NCI-H510A treated with DMSO at 0.1 percent for 48 hours (cell line): ENCODE measurements at places on chromosomes 7 and 10.
A peak's percentile ranks its signal among the peaks of the same experiment; 100 is the strongest.

DNA sequence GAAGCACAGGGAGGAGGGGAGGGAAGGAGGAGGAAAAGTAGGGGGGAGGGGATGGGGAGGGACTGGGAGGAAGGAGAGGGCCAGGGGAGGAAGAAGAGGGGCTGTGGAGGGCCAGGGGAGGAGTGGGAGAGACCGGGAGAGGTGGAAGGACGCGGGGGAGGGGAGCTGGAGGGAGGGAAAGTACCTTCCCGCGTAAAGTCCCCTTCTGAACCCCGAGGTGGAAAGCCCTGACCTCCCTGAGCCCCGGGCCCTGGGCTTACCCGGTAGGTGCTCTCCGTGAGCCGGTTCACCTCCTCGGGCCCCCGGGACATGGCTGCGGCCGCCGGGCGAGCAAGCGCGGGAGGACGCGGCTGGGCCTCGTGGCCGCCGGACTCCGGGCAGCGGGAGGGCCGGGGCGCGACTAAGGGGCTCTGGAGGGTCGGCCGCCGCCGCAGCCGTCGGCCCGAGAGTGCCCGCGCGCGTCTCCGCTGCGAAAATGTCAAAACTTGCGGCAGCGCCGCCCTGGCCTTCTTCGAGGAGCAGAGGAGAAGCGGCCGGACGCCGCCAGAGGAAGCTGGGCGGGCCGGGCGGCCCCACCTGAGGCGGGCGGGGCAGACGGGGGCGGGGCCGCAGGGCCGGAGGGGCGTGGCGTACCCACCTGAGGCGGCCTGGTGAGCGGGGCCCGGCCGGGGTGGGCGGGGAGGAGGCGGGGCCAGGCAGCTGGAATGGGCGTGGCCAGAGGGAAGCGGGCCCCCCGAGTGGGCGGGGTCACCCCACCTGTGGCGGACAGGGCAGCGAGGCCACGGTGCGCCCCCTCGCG, at the start of gene BAIAP2L1:
Gene BAIAP2L1, minus strand, starts transcription at position 549 of the 799 bp plus-strand sequence. Its CDS starts 238 bp downstream, at position 311.
- peak; percentile 72 for DNase-seq

GRCh38 chr7:154188330-154188729, 136.1 kb downstream of the DPP6 start:
- no peak for DNase-seq

DNA sequence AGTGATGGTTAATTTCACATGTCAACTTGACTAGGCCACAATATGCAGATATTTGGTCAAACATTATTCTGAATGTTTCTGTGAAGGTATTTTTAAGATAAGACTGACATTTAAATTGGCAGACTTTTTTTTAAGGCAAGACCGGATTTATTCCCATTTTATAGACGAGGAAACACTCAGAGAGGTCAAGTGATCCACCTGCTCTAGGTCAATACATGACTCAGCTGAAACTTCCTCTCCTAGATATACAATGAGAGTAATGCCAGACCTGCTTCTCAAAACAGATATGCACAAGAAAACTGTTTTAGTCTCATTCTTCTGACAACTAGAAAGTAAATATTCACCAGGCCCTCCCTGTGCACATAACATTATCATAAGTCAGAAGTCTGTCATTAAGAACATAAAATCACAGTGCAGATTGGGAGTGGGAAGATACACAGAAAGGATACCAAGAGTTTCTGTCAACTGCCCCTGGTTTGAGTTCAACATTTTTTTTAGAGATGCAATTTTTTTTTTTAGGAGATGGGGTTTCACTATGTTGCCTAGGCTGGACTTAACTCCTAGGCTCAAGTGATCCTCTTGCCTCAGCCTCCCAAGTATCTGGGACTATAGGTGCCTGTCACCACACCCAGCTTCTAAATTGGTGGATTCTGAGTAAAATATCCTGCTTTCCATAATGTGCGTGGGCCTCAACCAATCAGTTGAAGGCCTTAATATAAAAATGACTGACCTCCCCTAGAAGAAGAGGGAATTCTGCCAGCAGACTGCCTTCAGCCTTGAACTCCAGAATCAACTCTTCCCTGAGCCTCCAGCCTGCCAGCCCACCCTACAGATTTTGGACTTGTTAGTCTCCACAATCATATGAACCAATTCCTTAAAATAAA, 121.4 kb downstream of the ZFAND4 start:
- no peak for DNase-seq

GRCh38 chr10:35424680-35425285, 88.5 kb downstream of the CCNY start:
- DNase-seq = no peak

GRCh38 chr7:36440880-36441279, 51.2 kb downstream of the ANLN start:
- peak; percentile 25 for DNase-seq

DNA sequence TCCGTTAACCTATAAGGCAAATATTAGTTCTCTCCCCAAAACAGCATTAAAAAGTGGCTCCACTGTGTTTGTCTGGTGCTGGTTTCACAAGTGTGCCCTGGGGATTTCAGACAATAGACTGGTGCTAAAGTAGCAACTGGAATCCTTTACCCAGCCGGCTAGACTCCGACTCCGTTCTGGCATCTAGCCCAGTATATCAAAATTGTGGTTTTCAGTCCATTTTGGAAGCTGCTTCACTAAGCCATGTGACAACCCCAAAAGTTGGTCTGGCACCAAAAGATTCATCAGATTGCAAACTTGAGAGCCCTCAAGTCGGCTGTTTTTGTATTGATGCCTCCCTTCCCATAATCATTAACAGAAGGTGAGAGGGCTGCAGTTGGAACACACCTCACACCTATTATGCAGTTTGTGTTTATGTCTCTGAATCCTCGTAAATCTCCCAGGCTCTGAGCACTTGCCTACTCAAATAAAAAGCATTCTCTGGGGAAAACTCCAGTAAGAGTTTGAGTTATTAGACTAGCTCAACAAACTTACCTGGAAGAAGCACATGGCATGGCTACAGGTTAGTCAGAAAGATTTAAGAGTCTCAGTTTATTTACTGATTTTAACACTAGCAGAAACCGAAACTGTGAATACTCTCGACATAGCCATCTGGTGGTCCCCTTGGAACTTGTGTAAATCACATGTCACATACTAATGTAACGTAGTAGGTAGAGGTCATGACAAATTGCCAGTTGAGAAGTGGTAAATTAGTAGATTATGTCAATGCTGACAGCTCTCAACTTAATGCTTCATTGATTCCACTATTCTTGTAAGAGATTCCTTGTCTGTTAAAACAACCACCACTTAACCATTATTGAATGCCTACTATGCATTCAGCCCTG, 14.8 kb upstream of the WNT16 start:
- peak; percentile 24 for DNase-seq

DNA sequence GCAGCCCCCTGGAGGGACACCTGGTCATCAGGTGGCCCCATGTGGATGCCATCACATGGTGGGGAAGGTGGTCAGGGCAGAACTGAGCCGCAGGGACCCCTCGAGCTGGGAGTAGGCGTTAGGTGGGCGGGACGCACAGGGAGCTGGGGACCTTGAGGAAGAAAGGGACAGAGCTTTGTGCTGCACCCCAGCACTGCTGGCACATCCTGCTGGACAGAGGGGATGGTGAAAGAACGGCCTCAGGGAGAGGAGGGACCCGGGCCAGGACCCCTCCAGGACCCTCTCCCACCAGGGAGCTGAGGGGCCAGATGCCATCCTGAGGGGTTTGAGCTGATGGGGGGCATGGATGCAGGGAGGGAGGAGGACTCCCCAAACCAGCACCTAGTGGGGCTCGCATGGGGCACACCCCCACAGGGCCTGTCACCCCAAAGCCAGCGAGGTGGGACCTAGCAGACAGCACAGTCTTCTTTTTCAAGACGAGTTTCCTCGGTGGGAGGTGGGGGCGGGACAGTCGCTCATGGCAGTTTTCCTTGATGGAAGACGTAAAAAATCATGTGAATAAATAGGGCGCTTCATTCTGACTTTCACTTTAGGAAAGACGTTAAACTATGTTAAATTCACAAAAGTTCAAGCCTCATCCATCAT, 43.3 kb downstream of the STK32C start:
- DNase-seq = no peak

DNA sequence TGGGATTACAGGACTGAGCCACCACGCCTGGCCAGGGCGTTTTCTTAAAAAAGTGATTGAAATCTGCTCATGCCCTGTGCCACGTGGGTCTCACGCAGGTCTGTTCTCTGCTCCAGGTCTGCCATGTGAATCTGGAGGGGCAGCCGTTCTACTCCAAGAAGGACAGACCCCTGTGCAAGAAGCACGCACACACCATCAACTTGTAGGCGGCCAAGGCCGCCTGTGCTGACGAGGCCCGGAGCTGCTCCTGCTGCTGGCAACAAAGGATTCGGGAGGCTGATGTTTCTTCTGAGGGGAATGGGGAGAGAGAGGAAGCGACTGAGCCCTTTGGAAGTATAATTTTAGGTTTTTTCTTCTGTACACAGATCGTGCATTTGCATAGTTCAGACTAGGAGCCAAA, 23.6 kb upstream of the BMPR1A start:
- DNase-seq = no peak

DNA sequence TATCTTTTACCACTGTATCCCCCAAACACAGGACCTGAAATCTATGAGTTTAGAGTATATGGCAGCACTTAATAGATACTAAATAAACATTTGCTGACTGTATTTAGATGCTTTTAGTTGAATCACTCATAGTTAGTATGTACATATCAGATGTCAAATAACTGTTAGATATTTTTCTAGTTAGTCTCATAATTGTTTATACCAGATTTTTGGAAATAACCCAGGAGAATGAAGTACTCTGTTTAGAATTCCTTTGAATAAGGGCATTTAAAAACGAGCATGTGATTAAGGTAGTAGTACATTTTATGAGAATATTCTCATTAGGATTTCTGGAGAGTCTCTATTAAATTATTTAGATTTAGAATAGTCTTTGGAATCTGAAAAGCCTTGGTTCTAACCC, 22.3 kb upstream of the ZEB1 start:
- no peak for DNase-seq

- DNase-seq = no peak
Measured at GRCh38 chr10:130387936-130388580, 251.9 kb downstream of the GLRX3 start.

DNA sequence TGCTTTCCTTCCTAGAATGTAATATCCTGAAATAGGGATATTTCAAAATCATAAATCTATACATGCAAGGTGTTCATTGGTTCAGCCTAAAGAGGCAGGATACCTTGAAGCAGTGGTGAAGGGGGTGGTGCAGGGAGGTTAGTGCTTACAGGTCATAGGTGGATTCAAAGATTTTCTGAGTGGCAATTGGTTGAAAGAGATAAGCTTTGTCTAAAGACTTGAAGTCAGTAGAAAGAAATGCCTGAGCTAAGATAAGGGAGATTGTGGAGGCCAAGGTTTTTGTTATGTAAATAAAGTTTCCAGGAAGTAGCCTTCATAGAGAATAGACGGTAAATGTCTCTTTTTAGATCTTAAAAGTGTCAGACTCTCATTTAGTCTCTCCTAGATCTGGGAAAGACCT, 741.2 kb upstream of the ZWINT start:
- no peak for DNase-seq

DNA sequence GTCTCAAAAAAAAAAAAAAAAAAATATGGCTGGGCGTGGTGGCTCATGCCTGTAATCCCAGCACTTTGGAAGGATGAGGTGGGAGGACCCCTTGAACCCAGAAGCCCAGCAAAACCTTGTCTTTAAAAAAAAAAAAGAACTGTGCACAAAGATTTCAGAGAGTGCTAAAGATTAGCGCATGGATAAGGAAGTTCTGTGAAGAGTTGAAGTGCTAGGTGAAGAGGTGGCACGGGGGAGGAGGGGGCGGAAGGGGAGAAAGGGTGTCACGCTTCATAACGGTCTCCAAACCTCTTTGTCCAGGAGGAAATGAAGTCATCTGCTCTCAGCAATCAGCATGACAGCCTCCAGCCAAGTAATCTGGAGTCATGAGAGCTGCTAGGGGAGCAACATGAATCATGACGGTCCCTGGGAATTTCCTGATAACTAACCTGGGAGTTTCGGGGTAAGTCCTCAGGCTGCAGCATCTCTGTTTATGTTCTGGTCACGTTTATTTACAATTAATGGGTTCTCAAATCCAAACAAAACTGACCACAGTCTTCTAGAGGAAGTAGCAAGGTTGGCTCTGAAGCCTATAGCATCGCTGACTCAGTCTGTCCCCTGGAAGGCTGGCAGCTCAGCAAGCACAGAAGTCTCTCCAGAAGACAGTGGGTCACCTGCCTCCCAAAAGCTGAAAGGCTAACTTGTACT, 1.9 kb upstream of the PLAU start:
- DNase-seq = peak; percentile 29

- DNase-seq = peak; percentile 45
Measured at GRCh38 chr10:124520558-124521428, 59.2 kb downstream of the LHPP start.

GRCh38 chr7:68718097-68718551, 880.2 kb upstream of the AUTS2 start:
- no peak for DNase-seq

DNA sequence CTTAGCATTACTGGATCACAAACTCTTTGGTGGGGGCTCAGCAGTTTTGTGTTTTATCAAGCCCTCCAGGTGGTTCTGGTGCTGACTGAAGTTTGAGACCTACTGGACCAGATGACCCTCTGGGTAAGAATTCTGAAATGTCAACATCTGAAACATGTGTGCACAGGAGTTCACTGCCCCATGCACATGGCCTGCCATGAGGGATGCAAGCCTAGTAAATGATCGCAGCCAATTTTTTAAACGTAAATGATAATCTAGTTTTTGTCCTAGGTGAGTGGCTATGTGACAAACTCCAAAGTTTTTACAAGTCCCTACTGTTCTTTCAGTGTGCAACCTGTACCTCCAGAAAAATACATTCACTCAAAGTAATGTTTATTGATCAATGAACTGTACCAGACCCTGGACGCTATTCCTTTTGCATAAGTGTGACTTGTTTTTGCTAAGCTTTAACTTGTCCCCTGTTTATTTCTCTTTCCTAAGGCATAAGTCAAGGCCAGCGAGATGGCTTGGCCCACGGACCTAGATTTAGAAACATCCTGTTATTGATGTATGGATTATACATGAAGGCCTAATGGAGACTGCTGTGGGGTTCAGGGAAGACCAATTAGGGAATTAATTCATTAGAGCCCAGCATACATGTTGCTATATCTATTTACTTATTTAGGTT, 531.1 kb downstream of the LRMDA start:
- no peak for DNase-seq

DNA sequence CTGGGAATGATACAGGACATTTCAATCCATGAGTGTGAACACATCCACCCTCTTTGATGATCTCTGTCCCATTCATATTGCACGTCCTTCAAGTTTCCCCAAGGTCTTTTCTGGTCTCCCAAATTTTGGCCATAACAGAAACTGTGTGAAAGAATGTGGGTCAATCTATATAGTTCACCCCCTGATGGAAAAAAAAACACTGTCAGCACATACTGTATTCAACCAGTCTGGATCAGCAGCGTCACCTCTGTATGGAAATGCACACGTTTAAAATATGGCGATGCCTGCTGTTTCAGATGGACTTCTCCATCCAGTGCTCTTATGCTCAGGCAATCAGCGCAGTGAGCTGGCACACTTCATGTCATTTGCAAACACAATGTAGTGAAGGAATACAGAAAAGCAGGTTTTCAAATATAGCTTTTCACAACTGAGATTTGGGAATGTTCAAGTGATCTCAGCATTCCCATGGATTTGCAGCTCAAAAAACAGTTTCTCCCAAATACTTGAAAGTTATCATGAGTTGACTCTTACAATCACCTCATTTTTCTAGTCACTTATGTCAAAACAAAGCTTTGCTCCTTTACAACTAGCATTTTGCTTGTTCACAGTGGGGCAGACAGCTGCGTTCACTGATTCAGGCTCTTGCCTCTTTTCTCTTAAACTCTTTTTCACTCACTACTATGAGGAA, 61.1 kb downstream of the FAM13C start:
- DNase-seq = no peak

- no peak for DNase-seq
Measured at GRCh38 chr10:3766046-3766756, 18.8 kb downstream of the KLF6 start.

- DNase-seq = no peak
Measured at GRCh38 chr10:119319161-119319919, 112.0 kb downstream of the GRK5 start.
